NB4 (cell line): ENCODE measurements at places on chromosomes 2 and 18.

DNA sequence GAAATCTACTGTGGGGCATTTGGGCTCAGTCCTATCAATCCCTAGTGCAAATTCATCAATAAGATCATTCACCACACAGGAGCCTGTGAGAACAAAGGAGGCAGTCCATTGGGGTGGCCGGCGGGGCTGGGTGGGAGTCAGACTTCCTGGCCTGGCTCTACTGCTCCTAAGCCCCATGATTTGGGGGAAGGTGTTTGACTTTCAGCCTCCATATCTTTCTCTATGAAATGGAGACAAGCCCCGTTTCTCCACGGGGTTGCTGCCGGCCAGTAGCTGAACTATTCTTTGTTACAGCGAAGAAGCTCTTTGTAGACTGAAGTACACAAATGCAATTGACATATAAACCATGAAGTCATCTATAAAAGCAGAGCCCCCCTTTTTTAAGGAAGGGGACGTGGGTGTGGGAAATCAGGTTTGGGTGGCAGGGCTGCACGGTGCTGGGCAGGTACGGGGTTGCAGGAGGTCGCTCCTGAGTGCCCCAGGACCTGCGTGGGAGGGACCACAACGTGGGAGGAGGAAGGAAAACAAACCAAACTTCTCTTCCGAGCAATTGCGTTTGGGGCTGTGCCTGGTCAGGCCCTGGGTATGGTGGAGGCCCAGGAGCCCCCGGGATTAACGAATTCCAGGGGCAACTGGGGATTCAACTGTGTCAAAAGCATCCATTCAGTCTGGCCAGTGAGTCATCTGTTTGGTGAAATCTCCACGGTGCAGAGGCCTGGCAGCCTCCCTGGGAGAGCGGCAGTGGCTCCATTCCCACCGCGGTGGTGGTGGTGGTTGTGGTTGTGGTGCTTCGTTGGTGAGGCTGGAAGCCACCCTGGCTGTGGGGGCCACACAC is 18.2 kb downstream of the FBLN7 start:
- DNase-seq = peak; percentile 79

GRCh38 chr18:63299837-63300745 is 19.5 kb downstream of the BCL2 start:
- no peak for DNase-seq

DNA sequence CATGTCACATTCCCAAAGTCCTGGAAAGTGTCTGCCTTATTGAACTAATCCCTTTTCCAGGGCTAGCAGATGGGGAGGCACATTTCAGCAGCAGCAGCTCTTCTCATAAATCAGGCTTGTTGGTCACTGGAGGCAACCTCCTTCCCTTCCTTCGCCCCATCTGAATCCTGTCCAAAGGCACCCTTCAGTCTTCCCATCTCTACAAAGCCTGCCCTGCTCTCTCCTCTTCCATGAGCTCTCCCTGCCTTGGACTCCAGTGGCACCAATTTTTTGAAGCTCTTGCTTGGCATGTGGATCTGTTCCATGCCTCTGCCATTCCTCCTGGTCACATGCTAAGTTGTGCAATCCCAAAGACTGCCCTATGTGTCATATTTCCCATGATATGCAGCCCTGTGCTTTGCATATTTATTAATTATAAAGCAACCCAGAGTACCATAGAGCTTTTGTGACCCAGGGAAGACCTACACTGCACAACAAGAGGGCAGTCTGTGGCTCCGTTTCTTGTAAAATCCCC is 70.3 kb downstream of the ANTXR1 start:
- DNase-seq = peak; percentile 23

DNA sequence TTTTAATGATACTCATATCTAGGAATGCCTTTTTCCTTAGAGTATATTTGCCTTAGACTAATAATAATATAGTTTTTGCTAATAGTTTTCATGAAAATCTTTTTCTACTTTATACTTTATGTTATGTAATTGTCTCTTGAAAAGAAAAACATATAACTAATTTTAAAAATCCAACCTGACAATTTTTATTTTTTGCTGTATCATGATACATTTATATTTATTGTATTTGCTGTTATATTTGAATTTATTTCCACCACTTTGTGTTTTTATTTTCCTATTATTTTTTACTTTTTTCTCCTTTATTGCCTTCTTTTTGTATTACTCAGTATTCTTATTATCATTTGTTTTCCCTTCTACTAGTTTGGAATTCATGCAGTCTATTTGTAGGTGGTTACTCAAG is 85.4 kb downstream of the MBD5 start:
- DNase-seq = no peak

- no peak for DNase-seq
Observed at GRCh38 chr18:3356614-3357013, 93.4 kb upstream of the TGIF1 start.
